ENCODE measurements at places on chromosomes 5 and 9.

GRCh38 chr9:112556497-112557442, 70.1 kb downstream of the KIAA1958 start:
- DNase-seq, result no peak

DNA sequence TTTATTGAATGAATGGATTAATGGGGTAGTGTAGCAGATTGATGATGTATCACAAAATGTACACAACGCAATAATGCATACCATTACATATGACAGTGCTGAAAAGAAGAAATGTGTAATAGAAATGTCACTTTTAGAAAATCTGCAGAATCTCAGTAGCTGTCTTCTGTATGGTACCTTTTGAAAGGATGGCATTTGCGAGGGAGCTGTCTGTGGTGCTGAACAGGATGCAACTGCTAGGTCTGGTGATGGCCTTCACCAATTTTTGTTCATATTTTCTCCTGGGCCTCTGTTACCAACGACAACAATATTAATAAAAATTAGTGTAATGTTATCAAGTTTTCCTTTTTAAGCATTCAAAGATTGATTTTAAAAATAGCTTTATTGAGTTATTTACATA, 36.2 kb upstream of the OTULIN start:
- peak; percentile 33 for DNase-seq

DNA sequence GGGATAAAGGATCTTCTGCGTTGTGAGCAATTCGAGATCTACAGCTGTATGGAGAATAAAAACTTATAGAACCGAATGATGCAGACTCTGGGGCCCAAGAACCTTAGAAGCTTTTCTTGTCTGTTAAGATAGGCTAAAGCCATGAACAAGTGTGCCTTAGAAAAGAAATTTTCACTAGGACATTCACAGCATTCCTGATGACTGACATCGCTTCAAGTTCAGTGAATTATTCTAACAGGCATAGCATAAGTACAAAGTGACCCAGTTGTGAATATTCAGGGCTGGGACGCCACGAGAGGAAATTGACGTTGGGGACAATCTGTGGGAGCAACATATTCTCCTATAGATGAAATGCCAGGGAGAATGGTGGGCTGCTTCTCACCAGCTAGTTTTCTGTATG, 32.0 kb upstream of the PANK3 start:
- DNase-seq, result no peak

DNA sequence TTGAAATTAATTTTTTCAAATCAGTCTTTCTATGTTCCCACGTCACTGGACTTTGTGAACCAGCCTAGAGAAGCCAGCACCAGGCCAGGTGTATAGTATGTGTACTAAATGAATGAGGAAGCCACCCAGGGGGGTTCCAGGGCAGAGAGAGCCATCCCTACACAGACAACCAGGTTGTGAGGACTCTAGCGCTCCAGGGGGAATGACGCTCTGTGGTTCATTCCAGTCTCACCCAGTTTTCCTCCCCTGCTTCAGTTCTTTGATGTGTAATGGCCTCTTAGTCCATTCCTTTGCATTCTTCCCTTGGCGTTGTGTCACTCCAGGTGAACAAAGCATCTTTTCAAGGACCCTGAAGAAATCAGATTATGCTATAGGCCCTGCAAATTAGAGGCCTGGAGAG, 330.6 kb downstream of the NSG2 start:
- no peak for DNase-seq

- no peak for DNase-seq
Measured at GRCh38 chr5:23013395-23013998, 160.4 kb upstream of the CDH12 start.

DNA sequence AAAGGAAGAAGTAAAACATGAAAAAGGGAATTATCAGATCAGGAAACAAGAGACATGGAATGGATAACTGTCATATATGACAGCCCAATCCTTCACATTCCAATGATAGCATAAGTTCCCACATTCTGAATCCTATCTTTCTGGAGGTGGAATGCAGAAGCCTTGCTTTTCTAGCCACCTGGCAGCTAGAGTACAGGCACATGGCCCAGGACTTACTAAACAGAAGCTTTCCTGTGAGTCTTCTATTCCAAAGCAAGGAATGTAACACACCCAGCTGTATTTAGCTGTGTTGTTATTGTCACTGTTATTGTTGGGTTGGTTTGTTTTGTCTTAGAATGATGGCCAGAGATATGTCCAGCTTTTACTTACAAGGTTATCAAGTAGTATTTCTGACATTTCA, 780.5 kb upstream of the ZNF608 start:
- DNase-seq, result no peak

- no peak for DNase-seq
Measured at GRCh38 chr5:31502506-31502905, 29.4 kb downstream of the DROSHA start.

DNA sequence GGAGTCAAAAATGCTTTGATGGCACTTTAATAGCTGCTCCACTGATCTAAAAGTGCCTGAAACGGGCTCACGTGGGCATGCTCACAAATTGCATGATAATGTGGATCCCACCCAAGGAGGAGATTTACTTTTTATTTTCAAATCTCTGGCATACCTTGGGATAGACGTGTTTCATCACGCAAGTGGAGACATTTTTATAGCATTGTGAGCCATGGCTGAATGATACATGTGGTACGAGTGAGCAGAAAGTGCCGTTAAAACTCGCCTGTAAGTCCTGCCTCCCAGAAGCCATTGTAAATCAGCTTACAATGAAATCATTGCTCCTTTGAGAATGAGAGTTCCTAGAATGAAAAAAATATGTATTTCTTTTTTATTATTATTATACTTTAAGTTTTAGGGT, 514.7 kb downstream of the MAT2B start:
- no peak for DNase-seq

All from stimulated activated naive CD8-positive, alpha-beta T cell treated with anti-CD3 and anti-CD28 coated beads, Interleukin-15, amount 100 ng/mL, for 72 hours (primary cell).